ENCODE measurements at places on chromosomes 1 and 21. TPM values are rescaled to one million over a fixed set of nuclear protein-coding genes. Genes with fewer than 3 reads are reported as not detected.

Gene SIK1
- total RNA-seq, result 0.47 TPM

Gene PTCH2
- 1.4 TPM for total RNA-seq

Gene GCSAML
- under 0.01 TPM for total RNA-seq

Gene EFNA1
- 2.7 TPM for total RNA-seq

Gene MMP23B
- total RNA-seq, result 0.31 TPM

Gene UBE2U
- total RNA-seq, result not detected

Gene SASS6
- total RNA-seq, result 4.7 TPM

Gene BMP8B
- 0.16 TPM for total RNA-seq

Gene NAXE
- 26.5 TPM for total RNA-seq

Gene FH
- 56.9 TPM for total RNA-seq

Gene ALG14
- total RNA-seq, result 4.1 TPM

Gene CD5L
- total RNA-seq, result 1.2 TPM

Gene TSPAN1
- 0.31 TPM for total RNA-seq

Gene THEMIS2
- total RNA-seq, result 3.4 TPM

Gene BPNT1
- 23.2 TPM for total RNA-seq

Gene NT5C1A
- 0.94 TPM for total RNA-seq

Gene CALML6
- not detected for total RNA-seq

Gene TPR
- total RNA-seq, result 81.3 TPM

Gene NOS1AP
- 4.1 TPM for total RNA-seq

Gene KRTAP11-1
- total RNA-seq, result not detected

Gene S100A4
- total RNA-seq, result 0.62 TPM

Gene CGN
- 3.1 TPM for total RNA-seq

Gene KCNT2
- total RNA-seq, result 50.1 TPM

Gene CCDC27
- total RNA-seq, result not detected

All from occipital lobe (tissue), 3 donors.